NCI-H345 (cell line): ENCODE measurements at places on chromosomes 6 and 20.

- DNase-seq: no peak
These were observed 152.9 kb downstream of the JARID2 start for GRCh38 chr6:15398633-15399275.

- no peak for DNase-seq
These were observed 101.3 kb downstream of the QRSL1 start for GRCh38 chr6:106730718-106731117.

DNA sequence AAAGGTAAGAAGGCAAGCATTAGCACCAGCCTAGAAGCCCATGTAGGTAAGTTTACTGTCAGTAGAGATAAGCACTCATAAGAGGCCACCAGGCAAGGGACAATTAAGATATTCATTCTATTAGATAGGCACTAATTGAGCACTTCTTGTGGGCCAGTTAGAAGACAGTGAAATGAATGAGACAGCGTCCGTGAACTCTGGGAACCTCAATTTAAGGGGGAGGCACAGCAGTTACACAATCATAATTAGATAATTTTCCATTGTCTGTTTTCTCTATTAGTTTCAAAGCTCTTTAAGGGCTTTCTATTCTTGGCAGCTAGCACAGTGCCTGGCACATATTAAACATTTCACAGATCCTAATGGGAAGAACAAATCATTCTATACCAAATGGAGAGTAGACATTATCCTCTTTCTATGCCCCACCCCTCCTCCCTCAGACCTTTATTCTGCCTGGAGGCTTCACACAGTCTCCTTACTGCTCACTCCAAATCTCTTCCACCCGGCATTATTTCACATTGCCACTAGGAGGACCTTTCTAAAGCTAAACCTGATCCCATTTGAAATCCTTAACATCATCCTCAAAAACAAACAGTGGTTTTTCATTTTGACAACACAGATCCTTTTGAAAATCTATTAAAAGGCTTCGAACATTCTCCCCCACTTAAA lies 529.6 kb downstream of the ADGRB3 start:
- DNase-seq: no peak

- no peak for DNase-seq
These were observed 4.1 kb downstream of the PLCB4 start for GRCh38 chr20:9072861-9073500.

GRCh38 chr6:26421259-26422144 lies 18.8 kb upstream of the BTN3A3 start:
- DNase-seq: peak; percentile 47

- DNase-seq: no peak
These were observed 257.8 kb downstream of the GMPR start for GRCh38 chr6:16496210-16496609.
